AG20443 (cell line): ENCODE measurements at places on chromosomes 5 and 9.

DNA sequence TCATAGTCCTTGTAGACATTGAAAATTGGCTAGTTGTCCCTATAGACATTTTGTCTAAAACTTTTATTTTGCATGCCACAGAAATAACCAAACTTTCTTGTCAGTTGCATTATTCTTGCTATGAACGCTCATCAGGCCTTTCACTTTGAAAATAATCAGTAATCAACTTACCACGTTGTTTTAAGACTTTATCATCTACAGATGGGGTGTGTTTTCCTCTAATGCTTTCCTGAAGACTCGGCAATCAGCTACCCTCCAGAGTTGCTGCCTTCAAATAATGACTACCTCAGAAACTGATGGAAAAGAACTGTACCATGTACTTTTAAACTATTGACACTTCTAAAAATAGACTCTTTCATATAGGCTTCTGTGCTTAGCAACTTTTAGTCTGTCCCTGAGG is 33.5 kb upstream of the HSPB3 start:
- DNase-seq, result no peak

DNA sequence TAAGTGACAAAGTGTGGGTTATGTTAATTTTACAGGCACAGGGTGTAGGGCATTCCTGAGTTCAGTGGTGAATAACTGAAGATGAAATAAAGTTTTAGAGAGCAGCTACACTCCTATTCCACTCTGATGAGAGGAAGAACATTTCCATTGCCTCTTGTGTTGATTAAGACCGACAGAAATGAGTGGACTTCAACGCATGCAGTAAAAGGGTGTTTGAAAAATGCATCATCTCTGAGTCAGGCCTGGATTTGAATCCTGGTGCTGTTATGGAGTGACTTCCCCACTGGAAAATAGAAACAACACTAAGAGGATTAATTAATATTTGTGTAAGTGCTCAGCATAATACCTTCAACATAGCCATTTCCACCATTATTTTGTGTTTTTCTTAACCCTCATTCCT is 86.3 kb downstream of the PRR16 start:
- DNase-seq, result no peak

- no peak for DNase-seq
Measured at GRCh38 chr9:112157961-112158360, 17.1 kb downstream of the SUSD1 start.

GRCh38 chr5:103510851-103511553 is 51.6 kb downstream of the NUDT12 start:
- DNase-seq, result no peak

DNA sequence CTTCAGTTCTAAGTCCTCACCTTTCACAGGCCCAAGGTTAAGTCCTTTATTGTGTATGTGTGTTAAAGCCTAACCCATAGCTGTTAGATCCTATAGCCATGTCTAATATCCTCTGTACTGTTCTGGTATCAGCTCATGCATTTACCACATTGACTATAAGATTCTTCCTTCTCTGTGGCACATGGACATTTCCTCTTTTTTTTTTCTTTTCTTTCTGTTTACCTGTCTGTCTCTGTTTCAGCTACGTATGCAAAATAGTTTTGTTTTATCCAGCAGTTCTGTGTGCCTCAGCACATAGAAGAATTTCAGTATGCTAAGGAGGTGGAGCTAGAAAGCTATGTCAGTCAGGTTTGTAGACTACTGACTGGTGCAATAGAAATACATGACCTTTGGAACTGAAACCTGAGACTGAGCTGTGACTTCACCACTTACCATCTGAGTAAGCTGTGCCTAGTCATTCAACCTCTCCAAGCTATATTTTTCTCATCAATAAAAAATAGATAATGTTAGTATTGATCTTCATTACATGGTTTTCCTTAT is 155.6 kb upstream of the VLDLR start:
- no peak for DNase-seq

DNA sequence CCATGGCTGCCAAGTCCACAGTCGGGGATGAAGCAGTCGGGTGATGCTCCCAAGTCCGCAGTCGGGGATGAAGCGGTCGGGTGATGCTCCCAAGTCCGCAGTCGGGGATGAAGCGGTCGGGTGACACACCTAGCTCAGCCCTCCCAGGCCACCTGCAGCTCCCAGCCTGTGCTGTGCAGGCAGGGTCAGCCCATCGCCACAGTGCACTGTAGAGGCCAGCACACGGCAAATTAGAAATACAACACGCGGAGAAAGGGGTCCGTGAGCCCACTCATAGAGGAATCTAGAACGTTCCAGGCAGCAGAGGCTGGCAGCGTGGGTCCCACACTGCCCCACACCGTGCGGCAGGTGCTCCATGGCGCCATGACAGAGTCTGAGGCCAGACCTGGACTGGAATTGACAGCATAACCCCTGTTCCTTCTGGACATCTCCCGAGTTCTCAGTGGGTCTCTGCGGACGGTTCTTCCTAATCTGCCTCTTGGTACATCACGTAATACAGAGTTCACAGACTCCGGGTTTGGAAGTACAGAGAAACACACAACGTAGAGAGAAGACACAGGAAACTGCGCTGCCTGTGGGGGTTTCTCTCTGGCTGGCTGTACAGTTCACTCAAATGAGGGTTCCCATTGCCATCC is 7.7 kb upstream of the EXOC3 start:
- DNase-seq, result no peak

DNA sequence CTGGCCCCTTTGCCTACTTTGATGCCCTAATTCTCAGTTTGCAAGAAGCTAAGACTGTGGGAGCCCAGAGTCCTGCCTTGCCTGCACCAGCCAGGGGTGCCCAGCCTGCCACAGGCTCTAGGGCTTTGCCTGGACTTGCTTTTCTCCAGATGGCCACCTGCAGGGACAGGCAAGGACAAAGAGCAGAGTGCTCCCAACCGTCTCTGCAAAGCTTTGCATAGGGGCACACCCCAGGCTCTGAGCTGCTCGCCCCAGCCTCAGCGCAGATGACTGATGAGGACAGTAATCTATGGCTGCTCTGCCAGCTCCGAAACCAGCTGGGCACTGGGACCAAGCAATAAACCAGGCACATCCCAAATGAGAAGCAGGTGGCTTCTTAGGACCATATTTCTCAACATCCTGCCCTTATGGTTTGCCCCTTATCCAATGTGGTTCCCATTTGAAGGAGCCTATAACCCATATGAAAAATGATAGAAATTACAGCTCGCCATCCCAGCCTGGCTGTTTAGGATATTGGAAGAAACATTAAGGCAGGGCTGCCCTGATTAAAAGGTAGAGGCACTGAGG is 25.4 kb upstream of the TCF7 start:
- no peak for DNase-seq

- DNase-seq, result no peak
Measured at GRCh38 chr5:133234273-133234672, 182.5 kb downstream of the HSPA4 start.

DNA sequence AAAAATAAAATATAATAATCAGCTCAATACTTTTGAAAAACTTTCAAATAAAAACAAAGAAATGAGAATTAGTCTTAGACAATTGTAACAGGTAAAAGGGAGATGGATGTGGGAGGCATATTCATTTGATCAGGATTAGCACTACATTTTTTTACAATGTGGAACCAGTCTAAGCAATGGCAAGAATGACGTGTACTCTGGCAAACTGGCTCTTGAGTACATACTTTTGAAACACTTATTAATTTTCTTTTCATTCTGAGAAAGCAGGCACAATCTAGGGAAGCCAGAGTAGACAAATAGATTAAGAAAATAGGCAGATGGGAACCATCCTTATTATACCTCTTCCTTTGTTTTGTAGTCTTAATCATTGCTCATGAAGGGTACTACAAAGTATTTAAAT is 79.7 kb downstream of the MEF2C start:
- no peak for DNase-seq

GRCh38 chr5:103402851-103403250 is 144.3 kb downstream of the MACIR start:
- no peak for DNase-seq

- DNase-seq, result no peak
Measured at GRCh38 chr9:118959366-118959765, 409.9 kb downstream of the BRINP1 start.

DNA sequence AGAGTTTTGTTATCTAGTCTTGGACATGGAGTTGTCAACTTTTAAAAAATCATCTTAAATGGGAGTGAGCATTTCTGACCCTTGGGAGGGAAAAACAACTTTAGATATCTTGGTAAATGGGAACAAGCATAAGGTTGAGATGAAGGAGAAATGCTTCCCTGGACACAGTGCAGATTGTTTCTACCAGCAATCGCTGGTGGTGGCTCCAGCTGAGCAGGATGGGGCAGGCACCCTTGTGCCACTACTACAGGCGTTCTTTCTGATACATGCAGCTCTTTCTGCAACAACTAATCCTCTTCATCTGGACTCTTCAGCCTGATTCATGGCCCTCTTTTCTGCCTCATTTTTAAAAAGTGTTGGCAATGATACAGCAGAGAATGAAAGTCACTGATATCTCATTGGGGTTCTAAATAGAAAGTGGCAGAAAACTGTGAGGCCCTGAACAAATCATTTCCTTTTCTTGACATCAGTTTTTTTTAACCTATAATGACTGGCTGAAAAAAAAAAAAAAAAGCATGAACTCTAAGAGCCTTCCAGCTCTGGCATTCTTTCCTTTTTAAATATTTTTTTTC is 409.4 kb upstream of the PTGER4 start:
- no peak for DNase-seq

- no peak for DNase-seq
Measured at GRCh38 chr5:119270960-119271757, 84.7 kb upstream of the TNFAIP8 start.

GRCh38 chr9:136622538-136622948 is 40.2 kb upstream of the EGFL7 start:
- no peak for DNase-seq

- DNase-seq, result no peak
Measured at GRCh38 chr5:38339446-38339845, 81.1 kb downstream of the EGFLAM start.

DNA sequence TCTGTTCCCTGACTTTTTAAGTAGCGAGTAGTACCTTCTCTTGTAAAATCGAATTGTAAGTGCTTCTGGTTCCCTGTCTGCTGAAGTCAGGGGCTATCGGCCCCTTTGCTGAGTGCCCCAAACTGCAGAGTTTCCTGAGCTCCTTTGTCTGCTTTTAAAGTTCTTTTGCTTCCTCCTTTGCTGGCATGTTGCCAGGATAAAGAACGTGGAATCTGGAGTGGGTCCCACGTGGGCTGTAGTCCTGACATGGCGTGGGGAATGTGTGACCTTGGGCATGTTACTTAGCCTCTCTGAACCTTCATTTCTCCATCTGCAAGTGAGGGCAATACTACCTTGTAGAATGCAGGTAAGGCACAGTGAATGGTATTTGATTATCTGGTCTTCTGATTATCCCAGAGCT is 13.7 kb upstream of the ODF2 start:
- no peak for DNase-seq

GRCh38 chr9:95381221-95381620 is 63.7 kb upstream of the FANCC start:
- peak; percentile 35 for DNase-seq

DNA sequence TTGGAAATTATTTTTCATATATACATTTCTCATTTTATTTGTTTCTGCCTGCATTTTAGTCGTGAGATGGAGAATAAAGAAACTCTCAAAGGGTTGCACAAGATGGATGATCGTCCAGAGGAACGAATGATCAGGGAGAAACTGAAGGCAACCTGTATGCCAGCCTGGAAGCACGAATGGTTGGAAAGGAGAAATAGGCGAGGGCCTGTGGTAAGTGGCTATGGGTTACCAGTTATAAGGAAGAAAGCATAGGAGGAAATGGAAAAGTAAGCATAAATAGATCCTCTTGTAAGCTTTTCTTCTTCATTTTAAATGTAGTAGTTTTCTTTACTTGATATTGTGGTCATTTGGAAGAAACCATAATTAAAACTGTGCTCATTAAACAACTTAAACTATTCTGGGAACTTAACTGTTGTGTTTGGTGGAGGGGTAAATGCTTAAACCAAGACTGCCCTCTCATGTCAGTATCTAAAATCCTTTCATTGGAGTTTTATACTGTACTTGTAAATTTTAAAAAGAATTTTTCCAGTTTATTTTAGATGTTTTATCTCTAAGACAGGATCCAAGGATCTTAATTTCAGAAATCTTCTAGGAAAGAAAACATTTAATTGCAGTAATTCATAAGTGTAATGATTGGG is 41.3 kb downstream of the MAP3K1 start:
- DNase-seq, result no peak

DNA sequence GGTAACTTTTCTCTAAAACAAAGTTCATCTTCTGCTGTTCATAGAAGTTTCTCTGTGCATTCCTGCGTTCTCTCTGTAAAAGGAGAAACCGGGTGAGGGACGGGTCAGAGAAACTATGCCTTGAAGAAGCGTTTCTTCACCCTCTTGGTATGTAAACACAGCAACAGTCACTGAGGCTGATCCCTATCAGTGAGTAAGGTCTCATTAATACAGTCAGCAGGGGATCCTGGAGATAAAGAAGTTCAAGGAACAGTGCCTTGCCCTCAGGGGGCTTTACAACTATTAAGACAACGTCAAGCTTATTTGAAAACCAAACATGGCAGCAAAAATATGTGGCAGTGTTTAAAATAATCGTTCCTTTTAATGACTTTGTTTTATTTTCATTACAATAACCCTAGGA is 202.9 kb upstream of the IL12B start:
- DNase-seq, result no peak

GRCh38 chr9:79046401-79046800 is 525.4 kb upstream of the TLE4 start:
- DNase-seq, result no peak

DNA sequence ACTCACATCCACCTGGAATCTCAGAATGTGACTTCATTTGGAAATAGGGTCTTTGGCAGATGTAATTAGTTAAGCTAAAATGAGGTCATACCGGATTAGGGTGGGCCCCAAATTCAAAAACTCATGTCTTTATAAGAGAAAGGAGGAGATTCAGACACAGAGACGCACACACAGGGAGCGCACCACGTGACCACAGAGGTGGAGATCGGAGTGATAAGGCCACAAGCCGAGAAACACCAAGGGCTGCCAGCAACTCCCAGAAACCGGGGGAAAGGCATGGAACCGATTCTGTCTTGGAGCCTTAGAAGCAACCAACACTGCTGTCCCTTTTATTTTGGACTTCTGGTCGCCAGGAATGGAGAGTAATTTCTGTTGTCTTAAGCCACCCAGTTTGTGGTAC is 31.8 kb upstream of the LMX1B start:
- DNase-seq, result no peak

DNA sequence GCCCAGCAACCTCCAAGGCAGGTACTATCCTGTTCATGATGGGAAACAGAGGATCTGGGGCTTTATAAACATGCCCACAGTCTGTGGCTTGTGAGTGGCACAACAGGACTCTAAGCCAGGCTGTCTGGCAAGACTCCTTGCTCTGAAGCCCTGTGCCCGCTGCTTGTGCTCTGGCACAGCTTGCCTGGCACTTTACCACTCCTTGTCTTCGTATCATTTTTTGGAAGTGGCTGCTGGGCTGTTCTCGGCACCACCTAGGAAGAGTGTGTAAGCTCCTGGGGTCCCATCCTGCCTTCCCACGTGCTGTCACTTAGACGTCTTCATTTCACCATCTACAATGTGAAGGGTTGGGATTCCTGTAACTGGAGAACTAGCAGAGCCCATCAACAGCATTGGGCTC is 59.3 kb upstream of the GLRX start:
- no peak for DNase-seq
